ENCODE measurements at places on chromosomes 5 and 9. TPM values are rescaled to one million over a fixed set of nuclear protein-coding genes. Genes with fewer than 3 reads are reported as not detected.

- no peak for DNase-seq
Measured at GRCh38 chr9:106897236-106897635, 34.3 kb downstream of the ZNF462 start.

GRCh38 chr5:8906303-8906967, 639.4 kb downstream of the SEMA5A start:
- DNase-seq: no peak

RMRP gene
- polyA plus RNA-seq: not detected

DNA sequence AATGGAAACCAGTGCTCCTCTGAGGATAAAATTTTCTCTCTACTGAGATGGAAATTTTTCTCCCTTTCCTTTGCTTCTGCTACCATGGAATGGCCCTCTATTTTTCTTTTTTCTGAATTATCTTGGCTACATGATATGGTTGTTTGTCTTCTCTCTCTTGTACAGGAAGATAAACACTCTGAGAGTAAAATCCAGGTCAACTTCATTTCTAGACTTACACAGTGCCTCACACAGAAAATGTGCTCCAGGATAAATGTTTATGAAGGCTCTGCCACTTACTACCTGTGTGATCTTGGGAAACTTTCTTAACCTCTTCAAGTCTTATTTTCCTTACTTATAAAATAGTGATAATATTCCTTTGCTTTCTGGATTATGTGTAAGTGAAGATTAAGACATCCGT, 153.9 kb downstream of the PRELID2 start:
- no peak for DNase-seq

DNA sequence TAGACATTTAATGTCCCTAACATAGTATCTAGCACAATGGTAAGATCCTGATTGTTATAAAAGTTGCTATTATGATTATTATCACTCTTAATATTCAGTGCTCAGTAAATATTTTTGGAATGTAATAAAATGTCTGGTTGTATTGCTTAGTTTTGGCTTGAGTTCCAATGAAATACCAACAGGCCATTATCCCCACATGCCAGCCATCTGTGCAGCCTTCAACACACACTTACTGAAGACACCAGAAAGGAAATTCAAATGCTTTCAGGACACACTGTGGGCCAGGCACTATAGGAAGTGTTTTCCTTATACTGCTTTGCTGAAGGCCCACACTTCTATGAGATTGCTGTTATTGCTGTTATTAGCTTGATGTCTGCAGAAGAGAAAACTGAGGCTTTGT, 157.5 kb downstream of the TRIM32 start:
- no peak for DNase-seq

GRCh38 chr5:181223729-181224389, 778 bp downstream of the TRIM41 start:
- DNase-seq: no peak

DNA sequence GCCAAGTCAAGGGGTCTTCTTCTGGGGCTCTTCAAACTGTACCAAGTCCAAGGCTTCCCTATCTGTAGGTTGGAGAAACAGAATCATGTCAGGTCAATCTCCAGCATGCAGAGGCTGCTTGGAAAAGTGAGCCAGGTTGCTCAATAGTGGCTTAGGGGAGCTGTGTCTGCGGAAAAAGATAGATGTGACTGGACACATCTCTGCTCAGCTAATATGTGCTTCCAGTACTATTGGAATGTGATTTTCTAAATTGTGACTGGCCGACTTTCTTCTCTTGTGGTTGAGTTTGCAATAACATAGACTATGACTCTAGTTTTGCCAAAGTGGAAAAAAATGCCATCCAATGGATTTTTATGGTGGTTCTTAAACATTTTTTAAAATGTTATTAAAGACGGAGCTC, 136.7 kb downstream of the BOD1 start:
- DNase-seq: no peak

HSPA4 gene
- polyA plus RNA-seq: 110 TPM

DNA sequence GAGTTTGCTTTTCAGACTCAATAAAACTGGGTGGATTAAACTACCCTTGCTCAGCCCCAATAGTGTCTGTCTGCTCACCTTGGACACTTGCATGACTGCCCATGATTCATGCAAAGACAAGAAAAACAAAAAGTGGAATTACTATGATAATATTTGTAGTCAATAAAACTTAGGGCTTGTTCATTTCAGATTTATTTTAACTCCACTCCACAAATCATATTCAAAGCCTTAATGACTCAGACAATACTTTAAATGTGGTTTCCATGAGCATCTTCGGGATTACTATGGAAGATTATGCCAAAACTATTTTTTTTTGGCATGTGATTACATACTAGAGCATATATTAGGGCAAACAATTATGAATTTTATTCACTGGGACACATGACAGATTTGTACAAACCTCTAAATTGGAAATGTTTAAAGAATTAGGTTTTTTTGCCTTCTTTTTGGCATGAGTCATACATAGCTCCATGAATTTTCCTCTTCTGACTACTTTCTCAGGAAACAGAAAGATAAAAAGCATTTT, 468.9 kb downstream of the ACTL7B start:
- no peak for DNase-seq

- DNase-seq: no peak
Measured at GRCh38 chr5:122736086-122736845, 38.6 kb upstream of the SNX2 start.

DNA sequence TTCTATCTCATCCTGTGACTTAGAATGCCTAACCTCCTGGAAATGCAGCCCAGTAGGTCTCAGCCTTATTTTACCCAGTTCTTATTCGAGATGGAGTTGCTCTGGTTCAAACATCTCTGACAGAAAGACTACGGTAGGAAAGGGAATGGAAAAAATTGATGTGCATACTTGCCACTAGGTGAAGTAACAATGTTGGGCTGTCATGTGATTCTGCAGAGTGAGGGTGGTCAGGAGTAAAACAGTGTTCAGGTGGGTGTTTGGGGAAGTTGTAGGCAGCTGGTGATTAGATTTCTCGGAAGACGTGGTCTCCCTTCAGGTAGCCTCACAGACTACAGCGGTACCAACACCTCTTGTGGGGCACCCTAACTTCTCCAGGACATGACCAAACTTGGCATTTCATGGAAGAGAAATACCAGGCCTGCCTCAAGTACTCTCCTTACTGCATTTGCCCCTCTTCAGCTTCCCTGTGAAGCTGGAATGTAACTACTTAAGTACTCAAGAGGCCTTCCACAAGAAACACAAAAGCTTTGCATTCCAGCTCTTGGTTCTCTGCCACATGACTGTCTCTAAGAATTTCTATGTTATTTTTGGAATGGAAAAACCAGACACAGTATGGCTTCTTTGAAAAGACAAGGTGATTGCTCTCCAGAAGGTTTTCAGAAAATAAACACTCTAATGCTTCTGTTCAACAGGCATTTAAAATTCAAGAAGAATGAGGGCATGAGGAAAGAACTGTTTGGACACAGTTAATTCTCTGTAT, 17.4 kb upstream of the ENTREP1 start:
- DNase-seq: no peak

GEMIN5 gene
- 21.5 TPM for polyA plus RNA-seq

ATP10B gene
- polyA plus RNA-seq: 0.69 TPM

ZNF462 gene
- 34.3 TPM for polyA plus RNA-seq

GRCh38 chr5:27962198-27962597, 923.8 kb upstream of the CDH9 start:
- DNase-seq: no peak

PRDM12 gene
- polyA plus RNA-seq: not detected

DNA sequence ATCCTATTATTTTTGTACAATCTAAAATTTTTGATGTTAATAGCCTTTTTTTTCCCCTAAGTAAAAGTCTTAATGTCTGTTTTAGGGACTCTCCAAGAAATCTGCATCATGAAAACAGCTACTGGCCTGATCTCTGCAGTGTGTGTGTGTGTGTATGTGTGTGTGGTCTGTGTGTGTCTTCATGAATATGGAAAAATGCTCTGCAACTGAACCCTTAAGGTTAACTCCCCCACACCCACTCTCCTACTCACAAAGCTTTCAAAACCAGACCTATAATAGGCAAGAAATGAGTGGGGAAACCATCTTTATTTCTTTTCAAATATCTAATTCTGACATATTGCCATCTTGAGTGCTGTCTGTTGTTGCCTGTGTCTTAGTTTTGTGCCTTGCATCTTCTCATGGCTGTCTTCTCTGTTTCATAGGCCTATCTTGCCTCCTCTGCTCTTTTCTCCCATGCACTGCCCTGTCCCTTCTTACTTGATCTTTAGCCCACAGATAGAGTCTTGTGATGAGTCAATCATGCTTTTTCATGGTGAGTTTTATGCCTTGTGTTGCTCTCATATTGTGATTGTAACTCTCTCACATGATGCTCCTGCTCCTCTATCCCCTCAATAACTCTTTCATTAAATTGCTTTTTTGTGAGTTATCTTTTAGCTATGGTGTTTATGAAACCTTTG, 68.3 kb downstream of the CHSY3 start:
- no peak for DNase-seq

BTNL3 gene
- polyA plus RNA-seq: not detected

SPATA31D4 gene
- polyA plus RNA-seq: not detected

- no peak for DNase-seq
Measured at GRCh38 chr5:124746916-124747790, 714 bp upstream of the ZNF608 start.

ZDHHC11B gene
- 3.9 TPM for polyA plus RNA-seq

- DNase-seq: no peak
Measured at GRCh38 chr5:158286827-158287226, 427.9 kb upstream of the CLINT1 start.

DNA sequence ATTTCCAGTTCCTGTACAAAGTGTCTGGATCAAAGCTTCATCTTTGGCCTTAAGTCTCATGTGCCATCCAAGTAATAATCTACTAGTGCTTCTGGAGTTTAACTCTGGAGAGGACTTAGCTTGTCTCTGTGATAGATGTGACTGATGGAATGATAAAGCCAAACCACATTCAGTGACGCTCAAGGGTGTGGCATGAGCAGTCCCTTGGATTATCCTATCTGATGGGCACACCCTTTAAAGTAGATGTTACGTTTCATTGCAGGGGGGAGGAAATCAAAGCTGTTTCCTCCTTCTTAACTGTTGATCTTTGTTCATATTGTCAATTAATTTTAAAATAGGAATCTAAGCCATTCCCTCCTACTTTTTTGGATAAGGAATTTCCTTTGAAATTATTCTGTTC, 8.5 kb upstream of the EGFLAM start:
- no peak for DNase-seq

DNA sequence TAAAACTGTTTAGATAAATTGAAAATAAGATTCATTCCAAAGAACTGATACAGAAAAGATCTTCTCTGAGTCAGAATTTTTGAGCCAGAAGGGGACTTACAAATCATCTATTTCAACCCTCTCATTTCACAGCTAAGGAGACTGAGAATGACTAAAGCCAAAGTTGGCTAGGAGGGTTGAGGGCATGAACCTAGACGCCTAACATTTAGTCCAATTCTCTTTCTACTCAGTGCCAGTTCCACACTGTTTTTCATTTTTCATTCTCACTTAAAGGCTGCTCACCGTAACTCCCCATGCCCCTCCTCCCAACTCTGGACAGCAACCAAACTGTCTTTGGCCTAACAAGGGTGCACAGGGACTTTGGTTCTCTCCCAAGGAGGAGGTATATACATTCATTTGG, 364.0 kb downstream of the NDUFS4 start:
- DNase-seq: no peak

MARVELD2 gene
- polyA plus RNA-seq: 26.7 TPM

DNA sequence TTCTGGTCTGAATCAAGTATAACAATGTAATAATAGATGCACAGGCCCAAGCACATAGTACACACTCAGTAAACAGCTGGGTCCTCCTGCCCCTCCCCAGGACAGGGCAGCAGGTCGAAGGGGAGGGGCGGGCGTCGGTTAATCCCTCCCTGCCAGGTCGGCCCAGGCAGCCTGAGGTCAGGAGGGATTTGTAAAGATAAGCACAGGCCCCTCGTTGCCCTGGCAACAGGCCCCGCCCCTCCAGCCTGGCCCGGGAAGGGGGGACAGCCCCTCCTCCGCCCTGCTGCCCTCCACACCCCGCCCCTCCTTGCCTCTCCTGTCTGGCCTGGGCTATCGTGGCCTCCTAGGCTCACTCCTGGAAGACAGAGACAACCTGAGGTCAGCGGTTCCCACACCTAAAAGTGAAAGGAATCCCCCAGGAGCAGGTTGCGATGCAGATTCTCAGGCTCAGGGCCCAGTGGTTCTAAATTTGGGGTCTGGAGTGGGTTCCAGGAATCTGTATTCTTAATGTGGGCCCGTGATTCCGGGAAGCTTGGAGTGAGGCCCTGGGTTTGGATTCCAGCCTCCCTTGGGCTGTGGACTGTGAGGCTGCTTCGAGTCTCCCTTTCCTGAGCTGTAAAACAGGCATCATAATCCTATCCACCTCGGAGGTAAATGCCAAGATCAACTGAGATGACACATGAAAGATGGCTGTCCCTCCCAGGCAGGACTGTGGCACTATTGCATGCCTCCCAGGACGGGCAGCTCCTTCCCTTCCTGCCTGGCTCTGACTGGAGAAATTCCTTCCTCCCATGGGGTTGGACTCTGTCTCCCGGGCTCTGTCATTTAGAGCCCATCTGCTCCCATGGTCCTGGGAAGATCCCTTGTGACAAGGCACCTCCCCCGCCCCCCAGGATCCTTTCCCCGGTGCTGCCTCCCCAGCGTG, 4.4 kb downstream of the CRB2 start:
- DNase-seq: no peak

CNTNAP3 gene
- 3.7 TPM for polyA plus RNA-seq

IL4 gene
- not detected for polyA plus RNA-seq

GPR150 gene
- polyA plus RNA-seq: not detected

DNA sequence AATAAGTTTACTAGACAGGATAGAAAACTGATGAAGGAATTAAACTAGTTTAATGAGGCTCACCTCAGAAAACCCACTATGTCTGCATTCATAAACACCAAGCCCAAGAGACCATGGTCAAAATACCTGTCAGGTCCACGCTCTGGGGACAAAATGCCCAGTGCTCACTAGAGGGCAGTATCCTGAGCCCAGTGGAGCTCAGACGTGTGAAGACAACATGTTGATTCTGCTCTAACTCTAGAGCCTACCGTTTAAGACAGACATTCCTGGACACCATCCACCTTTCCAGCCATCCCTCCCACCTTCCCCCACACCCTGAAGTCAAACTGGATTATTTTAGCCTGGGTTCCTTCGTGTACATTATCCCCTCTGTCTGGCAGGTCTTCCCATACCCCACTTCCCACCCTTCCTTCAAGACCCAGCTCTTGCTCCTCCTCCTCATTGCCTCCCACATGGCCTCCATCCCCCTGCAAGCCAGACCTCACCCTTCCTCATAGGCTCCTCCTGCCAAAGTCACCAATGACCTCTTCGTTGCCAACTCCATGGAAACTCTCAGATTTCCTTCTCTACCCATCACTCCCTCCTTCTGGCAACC, 142.3 kb upstream of the FSTL4 start:
- DNase-seq: no peak

- no peak for DNase-seq
Measured at GRCh38 chr5:587403-587802, 24.7 kb upstream of the CEP72 start.

DNA sequence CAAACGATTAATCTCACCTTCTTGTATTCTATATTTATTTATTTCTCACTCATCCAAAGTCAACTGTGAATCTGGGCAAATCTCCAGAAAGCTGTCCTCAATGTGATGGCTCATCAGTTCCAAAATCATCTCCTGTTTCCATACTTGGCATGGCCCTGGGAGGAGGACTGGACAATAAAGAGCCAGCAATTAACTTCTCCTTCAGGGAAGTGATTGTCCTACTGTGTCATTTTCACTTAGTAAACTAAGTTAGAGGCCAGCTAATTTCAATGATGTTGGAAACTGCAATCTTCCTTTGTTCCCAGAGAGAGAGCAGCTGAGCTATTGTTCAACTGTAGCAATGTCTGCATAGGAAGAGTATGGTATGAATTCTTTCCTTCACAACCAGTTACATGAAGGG, 17.5 kb downstream of the CDH12 start:
- DNase-seq: no peak

GRCh38 chr5:33891788-33892619, at the start of gene ADAMTS12:
ADAMTS12 (minus strand) TSS chr5:33891990; CDS start chr5:33891856, 134 bp downstream.
- peak; percentile 58 for DNase-seq

Measured in left renal cortex interstitium (tissue), 4 donors.